ENCODE measurements at places on chromosomes 6 and 20.

- DNase-seq = no peak
These were observed 307.1 kb upstream of the PLN start for GRCh38 chr6:118240878-118241528.

GRCh38 chr20:48921883-48922820 lies 641 bp downstream of the ARFGEF2 start:
- DNase-seq = peak; percentile 20

- DNase-seq = no peak
These were observed 79.8 kb downstream of the RTN4IP1 start for GRCh38 chr6:106549521-106549920.

GRCh38 chr6:21037453-21037852 lies 503.2 kb downstream of the CDKAL1 start:
- no peak for DNase-seq

DNA sequence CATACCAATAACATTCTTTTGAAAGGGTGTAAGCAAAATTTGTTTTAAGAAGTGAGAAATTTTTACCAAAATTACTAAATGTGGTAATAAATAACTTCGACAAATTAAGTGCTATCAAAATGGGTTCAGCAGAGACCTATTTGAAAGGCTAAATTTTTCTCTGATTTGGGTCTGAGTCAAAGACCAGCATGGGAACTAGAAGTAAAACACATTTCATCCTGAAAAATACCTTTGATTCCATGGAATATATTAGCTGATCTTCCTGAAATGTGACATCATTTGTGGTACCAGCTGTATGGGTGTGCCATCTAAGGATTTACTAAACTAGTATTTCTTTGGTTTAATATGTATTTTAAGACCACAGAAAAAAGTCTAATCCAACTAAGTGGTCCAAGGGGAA lies 63.6 kb downstream of the BLOC1S5 start:
- no peak for DNase-seq

DNA sequence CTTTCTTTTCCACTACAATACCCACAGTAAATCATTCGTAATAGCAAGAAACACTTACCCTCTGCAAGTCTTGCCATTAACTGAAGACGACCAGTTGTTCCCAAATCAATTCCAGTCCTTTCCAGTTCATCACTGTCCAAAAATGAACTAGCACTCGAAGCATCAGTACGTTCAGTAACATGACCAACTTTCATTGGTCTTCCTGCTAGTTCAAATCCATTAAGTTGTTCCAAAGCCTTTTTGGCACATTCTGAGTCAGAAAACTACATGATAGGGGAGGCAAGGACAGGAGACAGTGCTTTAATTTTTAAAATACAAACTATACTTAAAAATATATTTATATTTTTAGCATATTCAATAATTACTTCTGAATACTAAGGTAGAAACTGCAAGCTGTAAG lies 14.9 kb downstream of the ROMO1 start:
- no peak for DNase-seq
